CD4-positive, alpha-beta T cell treated with Interleukin-2 at 100 ng/mL for 4 hours (primary cell): ENCODE measurements at places on chromosomes 13 and 19.

- no peak for DNase-seq
Observed at GRCh38 chr13:33034882-33035520, 18.8 kb downstream of the KL start.

DNA sequence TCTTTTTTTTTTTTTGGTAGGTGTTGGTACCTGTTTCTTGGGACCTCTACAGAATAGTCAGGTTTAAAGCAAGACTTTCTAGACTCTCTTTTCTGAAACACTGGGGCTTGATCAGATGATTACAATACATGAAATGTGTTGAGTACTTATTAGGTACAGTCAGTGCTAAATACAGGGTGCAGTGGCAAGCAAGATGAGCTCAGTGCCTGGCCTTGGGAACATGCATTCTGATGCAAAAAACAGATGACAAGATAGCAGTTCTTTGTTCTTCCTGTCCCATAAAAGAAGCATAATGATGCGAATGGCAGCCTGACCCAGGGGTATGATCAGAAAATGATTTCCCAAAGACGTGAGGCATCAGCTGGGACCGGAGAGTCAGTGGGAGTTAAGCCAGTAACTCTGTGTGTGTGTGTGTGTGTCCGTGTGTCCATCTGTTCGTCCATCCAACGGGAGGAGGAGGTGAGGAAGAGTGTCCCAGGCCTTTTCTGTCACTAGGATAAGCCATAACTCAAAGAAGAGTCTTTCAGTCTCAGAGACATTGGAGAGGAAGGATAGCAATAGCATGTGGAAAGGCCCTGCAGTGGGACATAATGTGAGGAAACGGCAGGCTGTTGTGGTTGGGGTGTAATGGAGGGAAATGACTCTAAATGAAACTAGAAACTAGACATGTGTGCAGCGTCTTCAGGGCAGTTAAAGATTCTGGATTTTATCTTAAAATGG lies 32.2 kb downstream of the SLAIN1 start:
- DNase-seq: peak; percentile 19

GRCh38 chr13:46521921-46522747 lies 30.8 kb upstream of the LRCH1 start:
- DNase-seq: no peak

GRCh38 chr19:40304306-40304705 lies 19.2 kb upstream of the AKT2 start:
- no peak for DNase-seq

DNA sequence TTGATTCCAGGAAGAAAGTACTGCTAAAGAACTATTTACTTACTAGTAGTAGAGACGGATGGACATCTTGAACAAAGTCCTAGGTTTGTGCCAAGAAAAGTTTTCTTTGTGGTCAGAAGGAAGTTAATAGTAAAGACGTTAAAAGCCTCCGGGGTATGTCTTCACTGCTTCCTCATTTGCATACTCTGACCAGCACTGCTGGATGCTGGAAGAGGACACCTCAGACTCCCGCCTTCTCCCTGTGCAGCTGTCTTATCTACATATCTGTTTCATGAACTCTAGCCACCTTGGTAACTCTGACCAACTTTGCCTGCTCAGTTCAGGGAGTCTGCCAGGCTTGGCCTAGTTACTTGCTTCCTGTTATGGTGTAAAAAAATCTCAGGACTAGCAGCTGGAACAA lies 1109.1 kb upstream of the MIR17HG start:
- no peak for DNase-seq

- DNase-seq: no peak
Observed at GRCh38 chr13:103354171-103354570, 288.0 kb upstream of the SLC10A2 start.

- DNase-seq: no peak
Observed at GRCh38 chr13:47250146-47250545, 353.3 kb upstream of the HTR2A start.

- DNase-seq: no peak
Observed at GRCh38 chr19:47100290-47100689, 13.3 kb downstream of the ZC3H4 start.

- no peak for DNase-seq
Observed at GRCh38 chr19:58570770-58571574, 2.2 kb downstream of the MZF1 start.

DNA sequence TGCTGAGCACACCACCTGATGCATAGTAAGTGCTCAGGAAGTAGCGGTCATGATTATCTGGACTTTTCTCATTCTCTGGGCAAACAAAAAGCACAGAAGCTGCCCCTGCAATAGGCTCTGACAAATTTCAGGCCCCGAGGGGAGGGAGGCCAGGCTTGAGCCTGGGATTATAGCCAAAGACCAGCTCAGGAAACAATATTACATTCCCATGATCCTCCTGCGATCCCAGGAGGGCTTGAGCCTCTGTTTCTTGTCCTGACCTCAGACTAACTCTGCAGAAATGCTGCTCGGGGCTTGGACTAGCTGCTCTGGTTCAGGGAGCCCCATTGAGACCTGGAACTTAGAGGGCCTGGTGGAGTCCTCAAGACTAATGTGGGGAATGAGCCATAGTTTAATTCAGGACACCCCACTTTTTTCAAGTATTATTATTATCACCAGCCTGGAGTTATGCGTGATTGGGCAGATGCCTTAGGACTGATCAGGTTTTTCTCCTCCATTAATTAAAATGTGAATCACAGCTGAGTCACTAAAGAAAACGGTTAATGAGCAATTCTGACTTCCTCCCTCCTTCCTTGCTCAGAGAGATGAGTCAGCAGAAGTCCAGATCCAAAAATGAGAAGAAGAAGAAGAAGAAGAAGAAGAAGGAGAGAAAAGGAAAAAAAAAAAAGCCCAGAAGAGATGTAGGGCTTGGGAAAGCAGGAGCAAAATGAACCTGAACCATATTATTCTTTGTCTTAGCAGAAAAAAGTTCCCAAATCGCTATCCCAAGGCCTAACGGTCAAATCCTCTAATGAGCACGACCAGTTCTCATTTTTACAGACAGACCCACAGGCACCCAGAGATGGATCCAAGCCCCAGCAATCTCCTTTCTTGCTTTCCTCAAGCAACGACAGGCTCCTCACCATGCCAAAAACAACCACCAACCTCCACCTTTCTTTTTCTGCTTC lies 107.2 kb downstream of the CACNA1A start:
- DNase-seq: no peak

GRCh38 chr13:105928048-105928447 lies 607.4 kb downstream of the EFNB2 start:
- no peak for DNase-seq

DNA sequence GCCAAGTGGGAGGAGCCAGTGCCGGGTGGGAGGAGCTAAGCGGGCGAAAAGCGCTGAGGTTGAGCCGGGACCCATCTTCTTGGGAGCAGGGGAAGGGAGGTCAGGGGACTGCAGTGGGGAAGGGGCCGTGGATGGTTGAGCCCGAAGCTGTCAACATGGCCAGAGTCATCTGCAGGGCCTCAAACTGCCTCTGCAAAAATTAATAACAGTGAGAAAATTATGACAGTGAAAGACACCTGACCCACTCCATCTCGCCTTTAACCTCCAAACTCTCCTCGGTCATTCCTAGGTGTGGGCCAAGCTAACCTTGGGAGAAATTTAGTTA lies 30.1 kb downstream of the ZNF557 start:
- DNase-seq: no peak

- DNase-seq: no peak
Observed at GRCh38 chr19:41859213-41859617, 840 bp upstream of the RPS19 start.

GRCh38 chr13:81760316-81760715 lies 1419.4 kb upstream of the SPRY2 start:
- DNase-seq: no peak

GRCh38 chr19:50967929-50968715 lies 1.3 kb downstream of the KLK6 start:
- DNase-seq: no peak

DNA sequence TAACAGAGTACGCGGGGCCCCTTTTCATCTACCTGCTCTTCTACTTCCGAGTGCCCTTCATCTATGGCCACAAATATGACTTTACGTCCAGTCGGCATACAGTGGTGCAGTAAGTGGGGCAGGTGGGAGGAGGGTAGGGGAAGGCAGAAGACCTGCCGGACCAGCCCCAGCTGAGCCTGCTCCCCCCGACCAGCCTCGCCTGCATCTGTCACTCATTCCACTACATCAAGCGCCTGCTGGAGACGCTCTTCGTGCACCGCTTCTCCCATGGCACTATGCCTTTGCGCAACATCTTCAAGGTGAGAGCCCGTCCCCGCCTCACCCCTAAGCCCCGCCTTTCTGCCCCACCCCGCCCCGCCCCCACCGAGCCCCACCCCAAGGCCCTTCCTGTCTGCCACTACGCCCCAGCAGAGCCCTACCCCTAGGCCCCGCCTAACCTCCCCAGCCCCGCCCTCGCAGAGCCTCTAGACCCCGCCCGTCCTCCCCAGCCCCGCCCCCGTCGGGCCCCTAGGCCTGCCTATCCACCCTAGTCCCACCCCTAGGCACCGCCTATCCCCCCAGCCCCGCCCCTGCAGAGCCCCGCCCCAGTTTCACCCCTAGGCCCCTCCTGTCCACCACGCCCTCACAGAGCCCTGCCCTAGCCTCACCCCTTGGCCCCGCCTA lies 7.7 kb downstream of the NDUFB7 start:
- DNase-seq: no peak

DNA sequence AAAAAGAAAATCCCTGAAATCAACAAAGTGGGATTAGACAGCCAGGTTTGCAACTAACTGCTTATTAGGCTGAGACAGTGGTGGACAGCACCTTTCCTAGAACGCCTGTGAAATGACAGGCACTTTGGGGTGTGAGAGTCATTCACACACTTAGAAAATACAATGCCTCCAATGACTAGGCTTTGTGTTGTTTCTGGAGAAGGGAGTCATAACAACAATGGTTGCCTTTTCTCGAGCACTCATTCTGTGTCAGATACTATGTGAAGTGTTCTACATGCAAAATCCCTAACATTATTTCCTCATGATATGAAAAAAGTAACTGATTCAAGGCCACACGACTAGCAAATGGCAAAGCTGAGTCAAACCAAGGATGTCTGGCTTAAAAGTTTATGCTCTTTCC lies 41.2 kb downstream of the SACS start:
- no peak for DNase-seq

GRCh38 chr13:106804991-106805390 lies 237.1 kb upstream of the ARGLU1 start:
- no peak for DNase-seq
